HFFc6 (cell line): ENCODE measurements at places on chromosomes 16 and 17. TPM values are rescaled to one million over a fixed set of nuclear protein-coding genes. Genes with fewer than 3 reads are reported as not detected.

Gene MTSS2
- total RNA-seq: 70.8 to 88.5 TPM (median 85.9 TPM) in 3 replicates

Gene MFAP4
- 19.9 to 46.8 TPM (median 36.8 TPM) in 3 replicates for total RNA-seq

- no peak for DNase-seq
These were observed 23.0 kb downstream of the KCNJ16 start for GRCh38 chr17:70098030-70098429.

GRCh38 chr16:15961060-15961511 lies 11.7 kb downstream of the ABCC1 start:
- no peak for DNase-seq

Gene BMERB1
- total RNA-seq: 26.3 to 32.7 TPM (median 27.1 TPM) in 3 replicates

Gene AOC2
- total RNA-seq: 0.39 to 0.64 TPM (median 0.55 TPM) in 3 replicates

DNA sequence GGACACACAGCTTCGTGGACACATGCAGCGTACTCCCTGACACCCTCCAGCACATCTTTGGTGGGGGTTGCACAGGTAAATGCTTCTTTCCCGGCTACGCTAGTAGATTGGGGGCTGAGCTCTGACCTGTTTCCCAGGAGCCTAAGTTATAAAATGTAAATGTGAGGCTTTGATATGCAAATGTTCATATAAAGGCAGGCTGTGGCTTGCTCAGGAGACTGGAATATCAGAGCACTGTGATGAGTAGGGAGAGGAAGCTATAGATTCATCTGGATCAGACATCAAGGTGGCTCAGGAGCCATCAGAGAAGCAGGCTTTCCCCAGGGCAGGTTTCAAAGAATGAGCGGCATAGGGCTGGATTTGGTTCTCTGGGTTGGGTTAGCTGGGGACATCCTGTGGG lies 3.4 kb upstream of the ETV4 start:
- no peak for DNase-seq

- no peak for DNase-seq
These were observed 31.9 kb downstream of the ZC3H18 start for GRCh38 chr16:88602091-88602490.

DNA sequence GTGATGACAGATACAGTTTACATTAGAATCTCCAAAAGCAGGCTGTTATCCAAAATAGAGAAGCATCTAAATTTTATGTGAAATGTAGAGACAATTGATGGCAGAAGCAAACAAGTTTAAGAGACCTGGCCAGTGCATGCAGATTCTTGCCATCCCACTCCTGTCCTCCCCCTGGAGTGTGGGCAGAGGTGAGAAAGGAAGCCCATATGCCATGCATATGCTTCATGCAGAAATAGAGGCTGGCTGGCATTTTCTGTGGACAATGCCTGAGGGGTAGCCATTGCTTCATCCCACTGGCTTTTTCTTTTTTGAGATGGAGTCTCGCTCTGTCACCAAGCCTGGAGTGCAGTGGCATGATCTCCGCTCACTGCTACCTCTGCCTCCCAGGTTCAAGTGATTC lies 382.1 kb downstream of the RBFOX1 start:
- DNase-seq: no peak

- no peak for DNase-seq
These were observed 14.8 kb downstream of the MYLK3 start for GRCh38 chr16:46733319-46733830.

DNA sequence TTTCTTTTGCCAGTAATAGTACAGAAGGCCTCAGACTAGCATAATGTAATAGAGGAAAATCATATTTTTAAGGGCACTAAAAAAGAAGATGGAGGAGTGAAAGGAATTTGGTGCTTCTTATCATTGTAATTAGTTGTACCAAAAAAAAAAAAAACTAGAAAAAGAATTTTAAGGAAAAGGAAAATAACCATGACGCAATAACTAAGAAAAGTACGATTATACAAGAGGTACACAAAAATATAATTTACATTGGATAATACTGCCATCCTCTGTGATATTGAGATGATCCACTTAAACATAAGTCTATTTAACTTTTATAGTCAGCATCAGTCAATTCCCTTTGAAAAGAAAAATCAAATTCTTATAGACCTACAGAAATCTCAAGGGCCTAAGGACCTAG lies 146.7 kb upstream of the IRX5 start:
- no peak for DNase-seq

DNA sequence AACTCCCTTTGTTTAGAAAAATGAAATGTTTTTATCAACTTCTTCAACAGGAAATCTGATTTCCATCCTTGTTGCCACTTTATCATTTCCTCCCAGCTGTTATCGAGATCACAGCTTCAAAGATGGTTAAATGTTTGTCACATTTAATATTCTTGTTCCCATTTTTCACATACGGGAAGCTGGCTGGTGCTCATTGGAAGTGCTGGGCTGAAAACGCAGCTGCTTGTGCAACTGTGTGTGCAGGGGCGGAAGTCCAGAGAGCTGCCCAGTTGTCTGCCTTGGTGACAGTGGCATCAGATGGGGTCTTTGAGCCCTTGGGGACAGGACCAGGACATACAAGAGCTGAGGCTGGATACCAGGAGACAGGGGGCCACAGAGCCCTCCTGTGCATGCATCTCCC lies 549.2 kb upstream of the CDH11 start:
- DNase-seq: no peak

- no peak for DNase-seq
These were observed 20.0 kb upstream of the WFIKKN1 start for GRCh38 chr16:610513-611381.

- peak; percentile 66 for DNase-seq
These were observed at the start of gene NLE1 for GRCh38 chr17:35141681-35142466. NLE1 (minus strand) TSS chr17:35142303; CDS start chr17:35142275, 28 bp downstream.

DNA sequence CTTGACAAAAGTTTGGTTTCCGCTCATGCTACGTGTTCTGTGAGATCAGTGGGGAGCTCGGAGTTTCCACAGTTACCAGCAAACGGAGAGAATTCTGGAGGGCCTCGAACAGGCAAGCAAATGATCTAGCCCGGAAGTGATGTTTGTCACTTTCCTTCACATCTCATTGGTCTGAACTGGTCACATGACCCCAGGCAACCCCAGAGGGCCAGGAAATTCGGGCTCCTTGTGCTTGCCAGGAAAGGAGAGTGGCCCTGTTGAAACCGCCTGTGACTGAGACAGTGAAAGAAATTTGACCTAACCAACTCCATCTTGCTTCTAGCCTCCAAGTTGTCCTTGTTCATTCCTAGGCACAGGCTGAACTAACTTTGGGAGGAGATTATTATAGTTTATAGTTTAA lies 23.0 kb downstream of the SPPL2C start:
- no peak for DNase-seq

DNA sequence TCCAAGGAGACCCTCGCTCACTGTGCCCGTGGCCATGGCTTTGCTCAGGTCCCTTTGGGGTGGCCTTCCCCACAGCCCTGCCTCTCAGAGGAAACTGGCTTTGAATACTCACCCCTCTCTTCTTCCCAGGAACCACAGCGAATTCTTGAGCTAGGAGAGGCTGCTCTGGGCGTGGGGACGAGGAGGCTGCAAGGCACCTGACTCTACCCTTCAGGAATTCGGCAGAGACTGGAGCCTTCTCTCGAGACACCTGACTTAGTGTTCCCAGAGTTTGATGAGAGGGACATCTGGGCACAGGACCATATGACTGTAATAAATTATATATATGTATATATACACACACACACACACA lies 6.2 kb downstream of the LLGL2 start:
- DNase-seq: no peak

DNA sequence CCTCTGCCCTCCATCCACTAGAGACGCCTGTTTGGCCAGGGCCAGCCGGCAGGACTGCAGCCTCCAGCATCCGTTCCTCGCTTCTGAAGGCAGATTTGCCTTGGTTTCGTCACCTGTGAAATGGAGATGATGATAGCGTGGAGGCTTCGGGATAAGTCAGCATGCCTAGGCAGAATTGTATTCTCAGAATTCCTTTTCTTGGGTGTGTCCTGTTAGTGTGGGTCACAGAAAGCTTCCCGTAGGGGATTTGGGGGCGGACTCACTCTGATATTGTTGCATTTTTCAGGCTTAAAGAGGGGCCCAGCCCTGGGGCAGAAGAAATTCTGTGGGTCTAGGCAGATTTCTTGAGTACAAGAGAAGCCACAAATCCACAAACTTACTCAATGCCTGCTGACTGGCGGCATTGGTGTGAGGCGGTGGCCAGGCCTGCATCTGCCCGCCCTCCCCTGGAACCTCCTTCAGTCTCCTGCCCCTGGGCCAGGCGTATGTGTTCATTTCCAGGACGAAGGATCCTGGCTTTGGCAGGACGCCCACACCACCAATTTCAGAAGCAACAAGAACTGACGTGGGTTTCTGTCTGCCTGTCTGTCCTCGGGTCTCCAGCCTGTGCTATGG lies 17.6 kb downstream of the CCDC42 start:
- no peak for DNase-seq

DNA sequence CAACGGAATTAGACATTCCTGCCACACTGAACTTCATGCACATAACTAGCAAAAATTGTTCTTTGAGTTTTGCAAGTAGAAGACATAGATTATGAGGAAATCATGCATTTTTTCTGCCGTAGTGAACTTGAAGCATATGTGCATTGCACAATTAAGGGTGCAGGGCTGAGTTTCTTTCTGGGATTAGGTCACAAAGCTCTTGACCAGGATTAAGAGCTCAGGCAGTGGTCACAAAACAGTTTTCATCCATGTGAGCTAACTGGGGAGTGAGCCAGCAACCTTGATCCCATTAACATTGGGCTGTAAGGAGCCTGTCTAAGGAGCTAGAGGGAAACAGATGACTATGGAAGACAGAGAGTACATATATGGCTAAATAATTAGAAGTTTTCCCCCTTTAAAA lies 143.7 kb downstream of the PMP22 start:
- DNase-seq: no peak

DNA sequence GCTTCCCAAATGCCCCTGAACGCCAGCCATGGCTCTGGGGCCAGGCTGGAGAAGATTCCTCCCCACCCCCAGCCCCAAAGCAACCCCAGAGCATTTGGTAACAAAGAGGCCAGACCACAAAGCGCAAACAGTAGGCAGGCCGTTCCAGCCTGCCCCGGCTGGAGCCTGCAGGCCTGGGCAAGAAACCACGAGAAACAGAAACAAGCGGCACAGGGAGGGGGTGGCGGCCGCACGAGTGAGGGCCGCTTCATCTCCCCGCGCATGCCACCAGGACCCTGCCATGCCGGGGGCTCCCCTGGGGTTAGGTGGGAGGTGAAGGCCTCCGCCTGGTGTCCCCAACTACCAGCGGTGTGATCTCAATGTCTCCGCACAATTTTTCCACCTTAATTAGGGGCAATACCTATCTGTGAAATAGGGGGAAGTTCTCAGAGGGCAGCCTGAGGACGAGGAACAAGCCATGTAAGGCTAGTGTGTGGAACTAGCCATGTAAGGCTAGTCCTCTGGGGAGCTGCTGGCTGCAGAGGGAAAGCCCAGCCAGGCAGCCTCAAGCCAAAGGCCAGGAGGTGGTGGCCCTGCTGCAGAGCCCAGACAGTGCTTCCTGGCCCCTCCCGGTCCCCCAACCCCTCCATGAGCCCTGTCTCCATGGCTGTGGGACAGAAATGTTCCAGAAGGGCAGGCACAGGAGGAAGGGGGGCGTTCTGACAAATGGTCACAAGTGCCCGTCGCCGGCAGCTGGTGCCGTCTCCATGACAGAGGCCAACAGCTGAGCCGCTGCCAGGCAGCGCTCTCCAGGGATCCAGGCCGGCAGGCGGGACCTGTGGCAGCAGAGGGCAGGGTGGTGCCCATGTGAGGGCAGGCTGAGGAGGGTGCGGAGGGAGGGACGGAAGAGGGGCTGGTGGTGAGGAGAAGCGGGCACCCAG lies 14.5 kb upstream of the MTSS2 start:
- DNase-seq: no peak

Gene HSD17B1
- 1.3 to 1.9 TPM (median 1.5 TPM) in 3 replicates for total RNA-seq

GRCh38 chr17:70622368-70623260 lies 453.3 kb downstream of the KCNJ2 start:
- no peak for DNase-seq

Gene CRHR1
- not detected in 3 replicates for total RNA-seq

Gene OR2C1
- total RNA-seq: not detected in 3 replicates

Gene KRT39
- total RNA-seq: not detected in 3 replicates

DNA sequence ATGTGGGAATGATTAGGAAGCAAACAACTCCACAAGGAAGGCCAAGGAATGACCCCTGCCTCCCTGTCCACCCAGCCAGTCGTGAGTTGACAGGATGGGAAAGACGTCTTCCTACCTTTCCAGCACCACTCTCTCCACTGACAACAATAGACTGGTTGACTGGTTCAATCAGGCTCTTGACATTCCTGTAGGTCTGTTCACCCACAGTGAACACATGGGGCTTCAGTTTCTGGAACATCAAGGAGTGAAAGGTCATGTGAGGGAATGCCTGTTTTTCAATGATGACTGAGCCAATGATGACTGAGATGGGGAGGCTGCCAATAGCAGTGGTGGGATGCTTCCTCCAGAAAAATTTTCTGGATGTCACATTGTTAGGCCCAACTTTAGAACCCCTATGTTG lies 9.6 kb downstream of the MYO19 start:
- no peak for DNase-seq

- peak; percentile 59 for DNase-seq
These were observed 16.3 kb downstream of the SCN4A start for GRCh38 chr17:63956296-63956920.

- DNase-seq: peak; percentile 79
These were observed 280.2 kb downstream of the SEC14L1 start for GRCh38 chr17:77420804-77421629.

DNA sequence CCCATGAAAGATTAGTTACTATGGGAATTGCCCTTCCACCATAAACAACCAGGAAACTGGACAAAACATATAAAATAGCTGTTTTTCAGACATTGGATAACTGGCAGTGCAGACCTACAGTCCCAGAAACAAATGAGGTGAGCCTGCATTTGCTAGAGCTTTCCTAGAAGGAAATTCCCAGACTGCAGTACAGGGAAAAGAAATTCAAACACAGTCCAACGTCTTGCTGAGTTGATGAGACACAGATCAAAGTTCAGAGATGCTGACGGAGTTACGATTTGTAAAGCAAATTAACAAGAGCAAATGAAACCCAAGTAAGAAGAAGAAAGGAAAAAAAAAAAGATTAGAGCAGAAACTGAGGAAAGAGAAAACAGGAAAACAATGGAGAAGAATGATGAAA lies 41.3 kb upstream of the MNT start:
- no peak for DNase-seq
